ENCODE measurements at places on chromosomes 3 and 15. TPM values are rescaled to one million over a fixed set of nuclear protein-coding genes. Genes with fewer than 3 reads are reported as not detected.

DNA sequence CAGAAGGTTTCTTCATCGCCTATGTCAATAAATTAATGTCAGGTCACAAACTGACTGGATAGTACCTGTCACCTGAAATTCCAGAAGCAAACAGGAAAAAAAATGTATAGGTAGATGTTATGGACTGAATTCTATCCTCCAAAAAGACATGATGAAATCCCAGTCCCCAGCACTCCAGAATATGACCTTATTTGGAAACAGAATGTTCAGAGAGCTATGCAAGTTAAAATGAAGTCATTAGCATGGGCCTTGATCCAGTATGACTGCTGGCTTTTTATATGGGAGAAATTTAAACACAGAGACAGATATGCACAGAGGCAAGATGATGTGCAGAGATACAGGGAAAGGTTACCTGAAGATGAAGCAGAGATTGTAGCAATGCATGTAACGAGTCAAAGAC, 953.4 kb downstream of the ZPLD1 start:
- H3K4me1 ChIP-seq = no peaks in the 10 kb centered on the region
- no peak overlapping the region for H3K4me3 ChIP-seq
- H3K36me3 ChIP-seq = no peaks in the 10 kb centered on the region
- DNase-seq = no peak
- no peak overlapping the region for H3K27ac ChIP-seq
- no peaks in the 10 kb centered on the region for H3K27me3 ChIP-seq

GRCh38 chr3:179453967-179454366, 2.7 kb upstream of the GNB4 start:
- no peaks in the 10 kb centered on the region for H3K36me3 ChIP-seq
- no peak for DNase-seq
- no peaks in the 10 kb centered on the region for H3K27me3 ChIP-seq

DNA sequence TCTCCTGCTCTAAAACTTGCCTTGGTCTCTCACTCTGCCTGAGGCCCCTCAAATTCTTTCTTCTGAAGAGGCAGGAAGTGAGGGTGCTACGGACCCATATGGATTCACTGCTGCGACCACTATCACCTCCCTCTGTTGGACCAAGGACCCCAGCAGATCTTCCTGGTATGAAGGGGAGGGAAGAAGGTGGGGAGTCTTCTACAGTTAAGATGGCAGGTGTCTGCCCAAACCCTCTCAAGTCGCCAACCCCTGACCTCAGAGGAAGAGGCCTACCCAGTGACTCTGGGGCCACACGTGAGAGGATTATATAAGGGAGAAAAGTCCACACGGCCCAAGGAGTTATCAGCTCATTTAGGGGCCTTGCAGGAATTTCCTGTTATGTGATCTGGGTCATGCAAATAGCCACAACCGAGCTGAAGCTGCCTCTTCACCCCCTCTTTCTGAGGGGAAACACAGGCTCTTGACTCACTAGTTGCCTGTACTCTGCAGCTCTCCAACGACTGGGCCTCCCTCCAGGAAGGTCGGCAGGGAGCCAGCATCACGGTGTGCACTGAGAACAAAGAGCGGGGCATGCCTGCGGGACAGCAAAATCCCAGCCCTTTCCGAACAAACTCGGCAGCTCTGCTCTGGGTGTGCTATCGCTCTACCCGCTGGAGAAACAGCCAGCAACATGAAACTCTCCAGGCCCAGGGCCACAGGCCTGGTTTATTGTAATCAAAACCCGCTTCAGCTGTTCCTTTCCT, 116.0 kb downstream of the XXYLT1 start:
- H3K4me3 ChIP-seq = no peak overlapping the region
- peak overlapping the region; percentile 80 for H3K27ac ChIP-seq
- no peaks in the 10 kb centered on the region for H3K36me3 ChIP-seq
- H3K27me3 ChIP-seq = no peaks in the 10 kb centered on the region
- peaks cover 9% of the 10 kb centered on the region for H3K4me1 ChIP-seq

DNA sequence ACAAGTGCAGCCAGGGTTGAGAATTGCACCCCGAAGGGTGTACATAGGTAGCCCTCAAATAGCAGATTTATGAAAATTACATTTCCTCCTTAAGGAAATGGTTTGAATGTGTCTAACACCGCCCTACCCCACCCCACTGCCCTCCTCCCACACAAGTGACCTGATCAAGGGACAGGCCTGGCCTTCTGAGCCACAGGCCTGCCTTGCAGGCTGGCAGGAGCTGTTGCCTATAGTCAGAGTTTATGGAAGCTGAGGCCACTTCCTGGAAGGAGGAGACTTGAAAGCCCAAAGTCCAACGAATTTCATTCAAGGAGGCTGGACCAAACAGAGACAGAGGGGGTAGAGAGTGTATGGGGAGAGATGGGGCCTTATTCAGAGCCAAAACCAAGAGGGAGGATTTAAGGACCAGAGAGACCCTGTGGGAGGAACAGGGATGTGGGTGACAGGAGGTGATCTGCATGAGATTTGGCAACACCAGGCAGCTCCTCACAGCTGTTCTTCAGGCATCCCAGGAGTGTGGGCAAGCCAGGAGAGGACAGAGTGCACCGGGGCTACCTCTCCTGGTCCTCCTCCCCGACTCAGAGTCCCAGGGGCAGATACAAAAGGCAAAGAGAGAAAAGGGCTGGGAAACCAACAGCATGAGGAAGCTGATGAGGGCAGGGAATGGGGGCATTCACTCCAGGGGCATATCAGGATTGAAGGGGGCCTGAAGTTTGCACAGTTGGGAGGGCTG, 100.4 kb upstream of the HES1 start:
- H3K36me3 ChIP-seq = no peaks in the 10 kb centered on the region
- H3K27ac ChIP-seq = no peak overlapping the region
- no peak for DNase-seq
- H3K27me3 ChIP-seq = no peaks in the 10 kb centered on the region
- H3K4me1 ChIP-seq = no peaks in the 10 kb centered on the region
- no peak overlapping the region for H3K4me3 ChIP-seq

DNA sequence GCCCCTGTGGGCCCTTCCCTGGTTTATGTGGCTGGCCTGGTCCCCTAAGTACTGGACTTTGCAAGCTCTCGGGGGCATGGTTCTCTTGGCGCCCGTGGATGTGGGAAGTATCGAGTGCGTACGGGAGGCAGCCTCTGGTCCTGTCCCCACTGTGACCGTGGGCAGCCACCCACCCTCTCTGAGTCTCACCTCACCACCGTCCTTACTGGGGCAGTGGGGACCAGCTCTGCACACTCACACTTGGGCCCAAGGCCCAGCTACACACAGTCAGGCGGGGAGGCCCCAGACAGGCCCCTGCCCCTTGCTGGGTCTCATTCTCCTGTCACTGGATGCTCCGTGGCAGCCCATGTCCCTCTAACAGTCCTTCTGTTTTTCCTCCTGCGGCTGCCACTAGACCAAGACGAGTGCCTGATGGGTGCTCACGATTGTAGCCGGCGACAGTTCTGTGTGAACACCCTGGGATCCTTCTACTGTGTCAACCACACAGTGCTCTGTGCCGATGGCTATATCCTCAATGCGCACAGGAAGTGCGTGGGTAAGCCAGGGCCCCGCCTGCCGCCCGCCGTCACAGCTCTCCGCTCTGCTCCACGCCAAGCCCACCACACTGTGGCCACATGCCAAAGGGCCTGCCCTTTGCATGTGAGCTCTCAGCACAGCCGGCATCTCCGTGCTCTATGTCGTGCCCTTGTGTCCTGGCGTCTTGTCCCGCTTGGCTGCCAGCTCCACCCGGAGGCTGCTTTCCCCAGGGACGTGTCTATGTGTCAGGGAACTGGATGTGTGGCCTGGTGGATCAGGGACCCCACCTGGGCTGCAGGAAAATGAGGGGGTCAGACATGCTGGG, 72.7 kb downstream of the FBLN2 start:
- DNase-seq = no peak
- no peak overlapping the region for H3K27ac ChIP-seq
- H3K4me3 ChIP-seq = no peak overlapping the region

GRCh38 chr3:169227911-169228310, 435.6 kb downstream of the MECOM start:
- H3K4me1 ChIP-seq = no peaks in the 10 kb centered on the region
- no peaks in the 10 kb centered on the region for H3K36me3 ChIP-seq
- DNase-seq = no peak
- H3K4me3 ChIP-seq = no peak overlapping the region
- H3K27ac ChIP-seq = no peak overlapping the region

- H3K36me3 ChIP-seq = no peaks in the 10 kb centered on the region
- no peak for DNase-seq
- peak overlapping the region; percentile 15 for H3K27ac ChIP-seq
- H3K27me3 ChIP-seq = no peaks in the 10 kb centered on the region
- H3K4me1 ChIP-seq = no peaks in the 10 kb centered on the region
These were observed 8.3 kb downstream of the LMCD1 start for GRCh38 chr3:8509961-8510360.

DNA sequence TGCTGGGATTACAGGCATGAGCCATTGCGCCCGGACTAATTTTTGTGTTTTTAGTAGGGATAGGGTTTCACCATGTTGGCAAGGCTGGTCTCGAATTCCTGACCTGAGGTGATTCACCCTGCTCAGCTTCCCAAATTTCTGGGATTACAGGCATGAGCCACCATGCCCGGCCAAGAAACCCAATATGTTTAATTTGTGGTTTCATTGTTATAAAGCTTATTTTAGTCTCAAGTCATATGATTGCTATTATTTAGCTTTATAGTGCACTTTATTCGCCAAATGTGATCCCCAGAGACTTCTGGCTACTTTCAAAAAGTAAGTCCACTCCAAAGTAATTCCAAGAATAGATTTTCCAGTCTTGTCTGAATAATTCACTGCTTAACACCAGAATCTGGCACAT, 19.3 kb upstream of the SLC4A7 start:
- H3K27ac ChIP-seq = no peak overlapping the region
- DNase-seq = no peak
- no peak overlapping the region for H3K4me3 ChIP-seq
- H3K36me3 ChIP-seq = no peaks in the 10 kb centered on the region

GRCh38 chr15:57263520-57263919, 112.8 kb upstream of the CGNL1 start:
- no peaks in the 10 kb centered on the region for H3K4me1 ChIP-seq
- H3K27me3 ChIP-seq = no peaks in the 10 kb centered on the region
- no peak overlapping the region for H3K4me3 ChIP-seq
- H3K27ac ChIP-seq = no peak overlapping the region
- H3K36me3 ChIP-seq = peaks cover 7% of the 10 kb centered on the region

GRCh38 chr15:35394416-35394815, 151.5 kb downstream of the DPH6 start:
- H3K4me3 ChIP-seq = no peak overlapping the region
- no peak for DNase-seq
- no peak overlapping the region for H3K27ac ChIP-seq
- H3K36me3 ChIP-seq = no peaks in the 10 kb centered on the region
- no peaks in the 10 kb centered on the region for H3K4me1 ChIP-seq

GRCh38 chr15:77669896-77670295, 37.2 kb upstream of the LINGO1 start:
- H3K36me3 ChIP-seq = no peaks in the 10 kb centered on the region
- no peak overlapping the region for H3K4me3 ChIP-seq
- H3K27ac ChIP-seq = no peak overlapping the region
- DNase-seq = no peak

GRCh38 chr3:15743587-15744009, 54.2 kb downstream of the ANKRD28 start:
- H3K36me3 ChIP-seq = no peaks in the 10 kb centered on the region
- no peaks in the 10 kb centered on the region for H3K4me1 ChIP-seq
- no peaks in the 10 kb centered on the region for H3K27me3 ChIP-seq
- no peak overlapping the region for H3K4me3 ChIP-seq

GRCh38 chr15:94924057-94924456, 692.7 kb downstream of the MCTP2 start:
- H3K36me3 ChIP-seq = no peaks in the 10 kb centered on the region
- no peak overlapping the region for H3K27ac ChIP-seq
- H3K4me3 ChIP-seq = no peak overlapping the region
- no peaks in the 10 kb centered on the region for H3K4me1 ChIP-seq

- H3K27me3 ChIP-seq = no peaks in the 10 kb centered on the region
- H3K4me3 ChIP-seq = no peak overlapping the region
- no peak for DNase-seq
These were observed 67.3 kb downstream of the FILIP1L start for GRCh38 chr3:100046986-100047385.

DNA sequence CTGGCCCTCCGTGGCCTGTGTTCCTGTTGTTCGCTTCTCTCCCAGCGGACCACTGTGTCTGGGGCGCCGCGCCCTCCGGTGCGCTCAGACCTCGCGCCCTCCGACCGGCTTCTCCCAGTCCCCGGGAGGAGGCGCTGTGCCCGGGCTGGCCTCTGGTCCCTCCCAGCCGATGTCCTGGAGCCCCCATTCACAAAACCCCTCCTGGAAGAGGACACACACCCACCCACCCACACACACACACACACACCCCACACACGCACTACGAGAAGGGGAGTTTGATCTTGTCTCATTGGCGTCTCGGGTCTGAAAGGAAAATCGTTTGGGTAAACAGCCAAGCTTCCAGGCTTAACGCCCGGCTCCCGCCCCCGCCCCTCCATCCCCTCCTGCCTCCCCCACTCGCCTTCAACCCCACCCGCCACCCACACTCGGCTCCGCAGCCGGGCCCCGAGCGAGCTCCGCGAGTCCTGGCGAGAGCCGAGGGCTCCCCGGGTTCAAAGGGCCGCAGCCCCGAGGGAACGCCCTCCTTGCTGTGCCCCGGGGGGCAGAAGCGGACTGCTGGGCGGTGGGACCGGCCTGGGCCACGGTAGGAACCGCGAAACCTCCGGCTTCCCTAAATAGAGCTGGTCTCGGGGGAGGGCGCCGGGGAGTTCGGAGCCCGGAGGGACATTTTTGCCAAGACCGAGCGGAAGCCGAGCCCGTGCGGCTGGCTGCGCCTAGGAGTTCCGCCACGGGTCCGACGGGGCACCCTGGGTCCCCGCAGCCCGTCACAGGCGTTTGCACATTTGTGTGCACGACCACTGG, 23.6 kb downstream of the NR2F2 start:
- H3K4me1 ChIP-seq = peaks cover 4% of the 10 kb centered on the region
- H3K27me3 ChIP-seq = peaks cover 28% of the 10 kb centered on the region
- no peaks in the 10 kb centered on the region for H3K36me3 ChIP-seq

- no peaks in the 10 kb centered on the region for H3K4me1 ChIP-seq
- H3K4me3 ChIP-seq = no peak overlapping the region
- H3K27me3 ChIP-seq = no peaks in the 10 kb centered on the region
- DNase-seq = no peak
- H3K27ac ChIP-seq = no peak overlapping the region
- H3K36me3 ChIP-seq = no peaks in the 10 kb centered on the region
These were observed 18.1 kb upstream of the SCN10A start for GRCh38 chr3:38834110-38834509.

GRCh38 chr3:73021301-73021835, 24.8 kb downstream of the PPP4R2 start:
- no peaks in the 10 kb centered on the region for H3K27me3 ChIP-seq
- H3K4me1 ChIP-seq = no peaks in the 10 kb centered on the region
- H3K27ac ChIP-seq = no peak overlapping the region
- no peaks in the 10 kb centered on the region for H3K36me3 ChIP-seq
- DNase-seq = no peak

Gene ZNF80
- 0.33 TPM for total RNA-seq

Gene CMTM8
- 24.7 TPM for total RNA-seq

Gene CELSR3
- total RNA-seq = 1.3 TPM

Gene OXTR
- 250 TPM for total RNA-seq

Gene SPINK8
- total RNA-seq = not detected

Gene FBXO40
- total RNA-seq = not detected

Gene VWA5B2
- total RNA-seq = 0.16 TPM
